ENCODE measurements at places on chromosomes 5 and 9.

GRCh38 chr5:67478337-67478736 is 281.7 kb upstream of the CD180 start:
- no peak for DNase-seq

DNA sequence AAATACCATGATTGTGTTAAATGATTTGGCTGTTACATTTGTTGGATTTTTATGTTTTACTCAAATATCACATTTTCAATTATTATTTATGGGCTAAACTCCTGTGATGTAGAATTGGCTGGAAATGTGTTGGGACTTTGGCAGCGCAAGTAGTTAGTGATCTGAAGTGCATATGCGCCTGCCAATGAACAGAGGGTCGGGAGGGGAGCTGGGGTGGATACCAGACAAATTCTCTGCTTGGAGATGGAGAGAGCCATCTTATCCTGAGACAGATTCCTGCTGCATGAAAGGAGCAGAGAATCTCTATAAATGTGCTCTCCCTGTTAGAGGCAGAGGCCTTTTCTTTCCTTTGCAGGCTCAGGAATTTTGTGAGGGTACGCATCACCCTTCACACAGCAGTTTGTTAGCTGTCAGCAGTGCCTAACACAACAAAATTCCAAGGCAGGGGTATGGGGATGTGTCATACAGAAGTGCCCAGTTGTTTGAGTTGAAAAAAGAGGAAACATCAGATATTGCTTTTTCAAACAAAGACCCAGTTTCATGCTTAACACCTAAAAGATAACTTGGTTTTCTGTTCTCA is 489.1 kb downstream of the CSNK1G3 start:
- DNase-seq = no peak

DNA sequence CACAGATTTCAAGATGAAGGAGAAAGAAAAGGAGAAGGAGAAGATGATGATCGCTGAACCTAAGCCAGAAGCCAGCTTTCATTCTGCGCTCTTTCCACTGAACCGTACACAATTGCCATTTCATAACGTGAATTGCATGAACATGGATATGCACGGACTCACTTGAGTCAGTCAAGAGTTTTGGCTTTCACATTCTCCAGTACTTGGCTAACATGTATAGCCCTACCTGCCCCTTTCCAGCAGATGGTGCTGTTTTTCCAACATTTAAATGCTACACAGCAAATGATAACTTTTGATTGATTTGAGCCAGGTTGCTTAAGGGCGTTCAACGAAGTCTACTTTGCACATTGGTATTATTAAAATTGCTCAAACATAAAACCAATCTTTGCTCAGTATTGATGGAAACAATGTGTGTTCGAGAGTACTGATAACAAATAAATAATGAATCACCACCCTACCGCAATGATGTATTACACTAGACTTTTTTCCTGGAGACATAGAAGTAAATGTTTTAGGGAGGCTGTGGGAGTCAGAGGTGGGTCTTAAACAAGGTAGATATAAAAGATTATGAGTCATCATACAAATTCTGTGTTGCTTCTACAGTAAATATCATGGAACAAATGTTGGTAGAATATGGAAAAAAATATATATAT is 196.4 kb downstream of the TRPM3 start:
- peak; percentile 41 for DNase-seq

DNA sequence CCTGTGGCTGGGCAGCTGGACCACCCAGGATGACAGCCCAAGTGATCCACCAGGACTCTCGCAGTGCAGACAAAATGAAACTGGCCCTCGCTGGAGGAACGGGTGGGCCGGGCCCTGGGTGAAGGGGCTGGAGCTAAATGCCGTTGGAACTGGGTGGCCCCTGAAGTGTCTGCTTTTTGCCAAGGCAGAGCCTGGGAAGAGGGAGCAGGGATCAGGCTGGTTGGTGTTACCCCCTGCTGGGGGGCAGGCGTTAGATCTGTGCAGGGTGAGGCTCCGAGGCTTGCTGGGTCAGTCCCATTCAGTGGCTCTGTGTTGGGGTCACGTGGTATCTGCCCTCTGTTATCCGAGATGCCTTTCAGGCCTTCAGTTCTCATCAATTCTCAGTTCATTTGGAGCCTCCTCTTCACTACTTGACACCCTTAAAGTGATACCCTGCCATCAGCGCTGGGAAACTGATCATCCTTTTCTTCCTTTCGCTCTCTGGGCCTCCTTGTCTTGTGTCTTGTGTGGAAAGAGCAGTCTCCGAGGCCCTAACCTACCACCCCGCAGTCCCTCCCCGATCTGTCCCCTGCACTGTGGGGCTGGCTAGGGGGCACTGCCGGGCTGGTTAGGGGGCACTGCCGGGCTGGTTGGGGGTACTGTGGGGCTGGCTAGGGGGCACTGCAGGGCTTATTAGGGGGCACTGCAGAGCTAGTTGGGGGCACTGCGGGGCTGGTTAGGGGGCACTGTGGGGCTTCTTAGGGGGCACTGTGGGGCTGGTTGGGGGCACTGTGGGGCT is 37.3 kb downstream of the COL5A1 start:
- no peak for DNase-seq

DNA sequence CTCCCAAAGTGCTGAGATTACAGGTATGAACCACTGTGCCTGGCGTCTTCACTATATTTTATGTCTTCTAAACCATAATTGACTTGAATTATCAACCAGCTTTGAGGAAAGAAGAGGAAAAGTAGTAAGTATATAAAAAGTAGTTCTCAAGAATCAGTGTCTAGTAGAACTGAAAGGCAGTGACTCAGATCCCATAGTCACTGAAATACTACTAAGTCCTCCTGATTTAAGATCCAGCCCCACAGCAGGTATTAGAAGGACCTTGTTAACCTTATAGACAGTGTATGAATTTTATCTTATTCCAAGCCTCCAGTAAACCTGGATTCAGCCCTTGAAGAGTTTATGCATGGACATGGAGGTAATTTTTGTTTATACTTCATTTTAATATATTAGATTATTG is 31.5 kb downstream of the LNPEP start:
- no peak for DNase-seq

DNA sequence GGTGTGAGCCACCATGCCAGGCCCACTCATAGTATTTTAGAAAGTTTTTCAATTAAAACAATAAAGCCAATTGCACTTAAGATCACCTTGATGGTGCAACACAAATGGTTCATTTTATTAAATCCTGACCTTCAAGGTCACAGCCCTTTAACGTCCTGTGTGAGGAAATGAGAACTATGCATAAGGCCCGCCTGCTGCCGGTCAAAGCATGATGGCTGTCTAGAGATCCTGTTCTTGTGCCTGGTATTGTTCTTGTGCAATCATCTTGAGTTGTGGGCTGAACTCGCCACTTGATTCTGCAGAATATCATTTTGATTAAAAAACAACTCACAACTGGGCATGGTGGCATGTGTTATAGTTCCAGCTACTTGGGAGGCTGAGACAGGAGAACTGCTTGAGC is 43.6 kb upstream of the FBXW11 start:
- no peak for DNase-seq

DNA sequence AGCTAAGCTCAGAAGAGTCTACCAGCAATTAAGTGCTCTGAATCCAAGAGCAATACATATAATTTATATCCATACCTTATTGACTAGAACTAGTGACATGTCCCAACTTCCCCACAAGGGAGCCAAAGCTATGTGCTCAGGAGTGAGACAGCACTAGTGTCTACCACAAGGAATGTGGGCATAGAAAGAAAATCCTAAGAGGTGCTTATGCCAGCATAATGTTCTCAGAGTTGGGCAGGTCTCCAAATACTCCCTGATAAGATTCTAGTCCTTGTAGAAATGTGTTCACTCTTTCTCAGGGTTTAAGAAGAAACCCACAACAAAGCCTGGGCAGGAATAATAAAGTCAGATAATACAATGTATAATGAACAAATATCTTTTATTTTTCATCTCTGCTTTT is 275.1 kb downstream of the BRINP1 start:
- DNase-seq = no peak

- no peak for DNase-seq
These were observed 192.1 kb upstream of the ADAMTS16 start for GRCh38 chr5:4947893-4948536.

GRCh38 chr9:101455656-101456240 is 20.2 kb upstream of the ALDOB start:
- DNase-seq = peak; percentile 48

DNA sequence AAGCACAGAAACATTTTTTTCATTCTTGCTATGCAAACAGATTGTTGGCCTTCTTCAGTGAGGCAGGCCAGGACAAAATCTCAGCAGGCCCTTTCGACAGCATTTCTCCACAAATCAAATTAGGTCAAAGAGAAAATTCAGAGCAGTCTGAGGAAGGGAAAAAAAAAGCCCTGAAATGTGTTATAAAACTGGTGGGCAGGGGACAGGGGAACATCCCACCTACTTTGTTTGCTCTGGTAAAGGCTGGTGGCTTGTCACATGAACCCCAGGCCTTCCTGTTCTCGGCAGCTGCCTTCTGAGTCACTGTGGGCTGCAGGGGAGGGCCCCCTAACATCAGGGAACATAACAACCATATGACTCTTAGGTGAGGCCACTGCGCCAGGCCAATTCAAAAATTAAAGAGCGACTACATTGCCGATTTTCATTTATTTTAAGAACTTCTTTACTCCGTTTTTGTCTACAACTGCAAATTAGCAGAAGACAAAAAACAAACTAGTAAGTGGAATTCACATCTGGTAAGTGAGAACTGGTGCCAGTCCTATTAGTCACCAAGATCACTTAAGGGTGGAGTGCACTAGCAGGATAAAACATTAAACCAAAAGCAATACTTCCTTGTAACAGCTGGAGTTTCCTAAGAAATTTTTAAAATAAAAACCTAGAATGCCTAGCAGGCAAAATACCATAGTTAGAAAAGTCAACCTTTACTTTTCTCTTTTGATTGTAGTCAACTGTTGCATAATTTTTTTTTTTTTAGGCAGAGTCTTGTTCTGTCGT is 46.2 kb upstream of the DENND4C start:
- peak; percentile 83 for DNase-seq

DNA sequence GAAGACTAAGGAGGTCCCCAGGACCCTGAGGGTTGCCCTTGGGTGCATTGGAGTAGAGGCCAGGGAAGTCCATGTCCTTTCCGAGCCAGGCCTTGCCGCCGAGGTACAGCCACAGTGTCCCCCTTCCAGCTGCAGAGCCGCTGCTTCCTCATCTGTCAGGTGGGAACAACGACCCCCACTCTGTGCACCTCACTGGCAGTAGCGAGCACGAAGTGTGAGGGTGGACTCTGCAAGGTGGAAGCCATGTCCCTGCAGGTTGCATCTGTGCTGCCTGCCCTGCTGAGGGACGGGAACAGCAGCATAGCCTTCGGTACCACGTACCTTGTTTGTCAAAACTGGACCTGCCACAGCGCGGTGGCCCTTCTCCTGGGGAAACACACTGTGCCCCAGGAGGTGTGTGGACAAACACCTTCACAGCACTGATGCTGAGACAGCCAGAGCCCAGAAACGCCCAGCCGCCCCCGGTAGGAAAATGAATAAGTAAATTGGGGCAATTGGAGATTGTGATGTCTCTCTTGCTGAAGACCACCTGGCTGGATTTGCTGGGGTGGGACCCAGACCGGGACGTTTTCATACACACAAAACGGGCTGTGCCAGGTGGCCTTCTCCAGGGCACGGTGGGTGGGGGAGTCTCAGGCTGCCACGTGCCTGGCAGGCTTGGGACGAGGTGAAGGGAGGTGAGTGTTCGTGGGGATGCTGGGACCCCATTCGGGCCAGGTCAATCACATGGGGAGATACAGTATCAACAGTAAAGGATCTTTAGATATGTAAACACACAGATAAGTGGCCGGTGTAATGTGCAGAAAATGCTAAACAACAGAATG is 157.3 kb downstream of the RXRA start:
- DNase-seq = no peak

GRCh38 chr5:67181648-67182221 is 14.9 kb downstream of the CD180 start:
- DNase-seq = no peak
